ENCODE measurements at places on chromosomes 7 and 10.

DNA sequence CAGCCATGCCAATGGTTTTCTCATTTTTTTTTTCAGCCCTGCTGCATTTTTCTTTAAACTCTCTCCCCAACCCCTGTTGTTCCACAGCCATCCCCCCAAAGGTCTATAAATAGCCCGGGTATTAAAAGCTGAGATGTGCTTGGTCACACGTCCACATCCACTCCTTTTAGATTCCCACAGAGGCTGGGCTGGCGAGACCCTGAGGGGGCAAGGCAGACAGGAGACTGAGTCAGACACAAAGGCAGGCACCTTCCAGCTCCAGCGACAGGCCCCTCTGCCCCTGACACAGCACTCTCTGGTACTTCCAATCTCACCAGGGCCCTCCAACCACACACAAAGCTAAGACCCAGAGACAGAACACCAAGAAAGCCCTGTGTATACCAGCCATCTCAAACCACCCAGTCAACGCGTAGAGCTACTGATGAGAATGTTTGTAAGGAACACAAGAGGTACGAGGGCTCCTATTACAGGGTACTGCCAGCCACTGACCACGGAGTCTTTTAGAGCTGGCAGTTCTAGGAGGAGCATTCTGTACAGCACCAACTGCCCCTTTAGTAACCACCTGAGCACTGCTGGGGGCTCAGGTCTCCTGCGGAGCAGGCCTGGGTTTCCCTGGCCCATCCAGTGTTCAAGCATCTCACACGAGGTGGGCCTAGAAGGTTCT lies 64.2 kb upstream of the DDC start:
- no peak for DNase-seq

DNA sequence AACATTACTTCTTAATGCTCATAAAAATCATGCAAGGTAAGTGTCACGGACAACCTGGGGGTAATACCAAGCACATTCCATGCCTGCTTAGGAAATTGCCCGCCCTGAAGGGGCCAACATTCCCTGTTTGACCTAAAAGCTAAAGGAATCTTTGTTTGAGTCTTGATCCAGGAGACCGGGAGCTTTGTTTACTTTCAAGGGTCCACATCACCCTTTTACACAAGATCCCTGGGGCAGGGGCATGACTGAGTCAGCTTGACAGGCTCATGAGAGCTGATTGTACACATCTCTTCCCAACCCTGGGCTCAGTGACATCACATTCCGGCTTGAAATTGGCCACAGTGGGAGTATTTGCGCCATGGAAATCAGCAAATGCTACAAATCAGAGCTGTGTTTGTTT lies 248.1 kb upstream of the HABP2 start:
- DNase-seq, result peak; percentile 38

DNA sequence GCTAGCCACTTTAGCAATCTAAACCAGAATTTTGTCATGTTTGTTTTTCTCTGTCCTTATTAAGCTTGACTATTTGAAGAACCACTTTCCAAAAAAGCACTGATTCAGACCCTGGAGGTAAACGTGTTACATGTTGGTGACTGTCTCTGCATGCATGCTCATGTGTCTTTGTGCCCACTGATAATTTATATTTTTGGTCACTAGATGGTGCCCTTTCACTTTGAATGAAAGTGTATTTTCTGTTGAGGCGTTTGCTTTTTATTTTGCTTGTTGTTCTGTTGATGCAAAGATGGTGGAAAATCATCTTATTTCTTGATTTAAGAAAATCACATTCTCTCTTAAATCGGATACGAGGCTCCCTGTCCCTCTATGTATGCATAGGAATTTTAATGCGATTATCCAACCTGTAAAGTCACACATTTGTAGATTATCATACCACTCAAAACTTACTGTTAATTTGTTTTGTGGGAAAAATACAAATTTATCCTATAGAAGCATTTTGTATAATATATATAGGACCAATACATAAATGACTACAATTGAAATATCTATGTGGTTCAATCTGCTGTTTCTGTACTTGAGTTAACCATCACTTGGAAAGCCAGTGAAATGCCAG lies 269.3 kb downstream of the BICC1 start:
- DNase-seq, result peak; percentile 56

- DNase-seq, result peak; percentile 98
These were observed 38.6 kb upstream of the SH2D4B start for GRCh38 chr10:80498833-80499741.

DNA sequence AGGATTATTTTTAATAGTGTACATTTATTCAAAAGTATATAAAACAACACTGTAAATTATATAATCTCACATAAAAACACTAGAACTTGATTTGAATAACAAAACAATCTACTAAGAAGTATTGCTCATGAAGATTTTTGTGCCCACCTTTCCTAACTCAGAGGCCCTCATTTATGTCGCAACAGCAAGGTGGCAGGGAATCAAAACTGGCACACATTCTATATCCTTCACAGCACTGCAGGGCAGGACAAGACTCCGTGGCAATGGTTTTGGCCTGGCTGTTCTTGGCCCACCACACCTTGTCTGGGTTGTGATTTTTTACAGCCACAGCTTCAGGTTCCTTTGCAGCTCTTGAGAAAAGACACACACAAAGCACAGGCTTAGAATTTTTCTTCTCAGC lies 3.4 kb upstream of the CUZD1 start:
- peak; percentile 7 for DNase-seq

- no peak for DNase-seq
These were observed 230.8 kb upstream of the MGMT start for GRCh38 chr10:129236274-129236691.

GRCh38 chr7:51237446-51238133 lies 79.0 kb downstream of the COBL start:
- no peak for DNase-seq

DNA sequence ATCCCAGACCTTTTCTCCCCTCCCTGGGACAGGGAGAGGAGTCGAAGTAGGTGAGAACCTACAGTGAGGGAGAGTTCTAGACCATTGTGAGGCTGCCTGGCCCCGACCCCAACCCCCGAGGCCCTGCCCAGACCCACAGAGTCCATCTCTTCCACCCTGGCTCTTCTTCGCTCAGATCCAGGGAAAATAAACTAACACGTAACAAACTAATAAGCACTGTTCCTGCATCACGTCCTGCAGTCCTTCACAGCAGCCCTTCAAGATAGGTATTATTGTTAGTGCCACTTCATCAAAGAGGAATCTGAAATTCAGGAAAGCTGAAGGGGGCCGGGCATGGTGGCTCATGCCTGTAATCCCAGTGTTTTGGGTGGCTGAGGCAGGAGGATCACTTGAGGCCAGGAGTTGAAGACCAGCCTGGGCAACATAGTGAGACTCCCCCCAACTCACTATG lies at the start of gene SPACDR:
Gene SPACDR (minus strand): TSS at position 51 of the 451 bp plus-strand sequence. CDS start 235 bp downstream, outside the sequence.
- no peak for DNase-seq

DNA sequence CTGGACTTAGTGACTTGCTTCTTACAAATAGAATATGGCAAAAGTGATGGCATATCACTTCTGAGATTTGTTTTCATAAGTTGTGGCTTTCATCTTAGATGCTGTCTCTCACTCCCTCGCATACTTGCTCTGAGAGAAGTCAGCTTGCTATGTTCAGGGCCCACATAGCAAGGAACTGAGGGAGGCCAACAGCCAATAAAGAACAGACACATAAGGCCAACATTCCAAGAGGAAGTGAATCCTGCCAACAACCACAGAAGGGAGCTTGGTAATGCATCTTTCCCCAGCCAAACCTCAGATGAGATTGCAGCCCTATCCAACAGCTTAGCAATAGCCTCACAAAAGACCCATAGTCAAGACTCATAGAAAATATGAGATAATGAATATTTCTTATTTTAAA lies 39.2 kb upstream of the DMTF1 start:
- DNase-seq, result no peak
